ENCODE measurements at places on chromosomes 2 and 18. TPM values are rescaled to one million over a fixed set of nuclear protein-coding genes. Genes with fewer than 3 reads are reported as not detected.
A peak's percentile ranks its signal among the peaks of the same experiment; 100 is the strongest.

Gene RNF25
- polyA plus RNA-seq = 27.8 TPM

Gene RGPD4
- polyA plus RNA-seq = not detected

Gene GKN1
- not detected for polyA plus RNA-seq

DNA sequence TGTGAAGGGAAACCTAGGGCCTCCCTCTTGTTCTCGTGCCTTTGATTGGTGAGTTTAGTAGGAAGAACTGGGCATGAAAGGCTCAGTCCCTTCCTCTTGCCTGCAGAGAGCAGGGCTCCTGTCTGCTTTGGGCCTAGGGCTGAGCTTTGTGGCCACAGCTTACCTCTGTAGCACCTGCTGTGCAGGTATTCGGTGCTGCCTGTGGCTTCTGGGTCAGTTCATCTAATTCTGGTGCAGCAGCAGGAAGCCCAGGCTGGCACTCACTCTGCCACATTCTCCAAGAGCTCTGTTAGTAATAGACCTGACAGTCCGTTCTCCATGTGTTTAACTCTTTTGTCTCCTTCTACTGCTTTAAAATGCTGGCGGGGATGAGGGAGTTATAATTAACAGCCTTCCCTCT, 96.5 kb downstream of the DLGAP1 start:
- DNase-seq = no peak

GRCh38 chr2:203328760-203329540, 756 bp downstream of the ABI2 start:
- peak; percentile 86 for DNase-seq

GRCh38 chr2:44535376-44535775, 173.6 kb downstream of the CAMKMT start:
- no peak for DNase-seq

GRCh38 chr2:187552828-187553681, 1.2 kb downstream of the TFPI start:
- DNase-seq = no peak

- DNase-seq = no peak
These were observed 70.9 kb upstream of the SPTBN1 start for GRCh38 chr2:54385271-54385670.

GRCh38 chr2:26913606-26913998, 56.8 kb upstream of the MAPRE3 start:
- peak; percentile 27 for DNase-seq

Gene KYNU
- polyA plus RNA-seq = 14.5 TPM

DNA sequence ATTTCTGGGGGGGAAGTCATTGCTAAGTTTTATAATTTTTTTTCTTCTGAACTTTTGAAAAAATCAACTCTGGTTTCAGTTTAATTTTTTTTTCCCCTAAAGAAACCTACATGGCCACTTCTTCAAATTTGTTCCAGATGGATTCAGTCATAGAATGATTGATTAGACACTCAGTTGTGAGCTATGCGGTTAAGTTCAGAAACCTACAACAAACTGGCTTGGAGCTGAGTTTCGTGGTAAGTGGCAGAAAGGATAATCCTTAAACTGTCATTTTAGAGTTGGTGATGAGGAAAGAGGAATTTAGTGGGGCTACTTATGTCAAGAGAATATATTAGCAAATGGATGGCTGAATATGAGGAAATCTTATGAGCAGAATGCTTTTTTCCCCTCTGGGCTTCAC, 23.7 kb downstream of the EFEMP1 start:
- DNase-seq = no peak

Gene NEURL3
- polyA plus RNA-seq = 11.1 TPM

Gene IFIH1
- polyA plus RNA-seq = 11.3 TPM

Measured in kidney (tissue), 22 donors.